ENCODE measurements at places on chromosomes 11 and 22.

- DNase-seq: no peak
Measured at GRCh38 chr22:47016631-47017030, 254.2 kb downstream of the TBC1D22A start.

GRCh38 chr11:30479899-30480298 lies 106.3 kb downstream of the MPPED2 start:
- no peak for DNase-seq

GRCh38 chr11:76642341-76642740 lies 28.2 kb downstream of the LRRC32 start:
- DNase-seq: peak; percentile 34

GRCh38 chr22:45341498-45341897 lies 31.8 kb downstream of the FAM118A start:
- DNase-seq: peak; percentile 68

DNA sequence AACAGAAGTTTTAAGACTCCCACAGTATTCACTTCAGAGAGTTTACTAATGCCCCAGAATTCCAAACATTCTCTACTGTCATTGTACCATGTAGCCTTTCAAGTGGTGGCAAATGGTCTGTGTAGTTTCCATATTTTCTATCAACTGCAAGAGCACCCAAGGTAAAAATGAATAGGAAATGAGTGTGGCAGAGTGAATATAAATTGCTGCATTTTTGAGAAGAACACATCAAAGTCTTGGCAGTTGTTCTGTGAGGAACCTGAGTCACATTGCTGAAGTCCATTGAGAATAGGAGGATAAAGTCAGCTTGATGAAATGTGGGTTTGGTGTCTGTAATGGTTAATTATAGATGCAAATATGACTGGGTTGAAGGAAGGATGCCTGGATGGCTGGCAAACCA lies 193.6 kb downstream of the AASDHPPT start:
- DNase-seq: no peak

GRCh38 chr11:78083021-78083420 lies 3.4 kb upstream of the NDUFC2 start:
- no peak for DNase-seq

GRCh38 chr22:37266581-37267134 lies 15.7 kb upstream of the CYTH4 start:
- no peak for DNase-seq

GRCh38 chr22:44281768-44282637 lies 30.7 kb downstream of the SHISAL1 start:
- DNase-seq: no peak

DNA sequence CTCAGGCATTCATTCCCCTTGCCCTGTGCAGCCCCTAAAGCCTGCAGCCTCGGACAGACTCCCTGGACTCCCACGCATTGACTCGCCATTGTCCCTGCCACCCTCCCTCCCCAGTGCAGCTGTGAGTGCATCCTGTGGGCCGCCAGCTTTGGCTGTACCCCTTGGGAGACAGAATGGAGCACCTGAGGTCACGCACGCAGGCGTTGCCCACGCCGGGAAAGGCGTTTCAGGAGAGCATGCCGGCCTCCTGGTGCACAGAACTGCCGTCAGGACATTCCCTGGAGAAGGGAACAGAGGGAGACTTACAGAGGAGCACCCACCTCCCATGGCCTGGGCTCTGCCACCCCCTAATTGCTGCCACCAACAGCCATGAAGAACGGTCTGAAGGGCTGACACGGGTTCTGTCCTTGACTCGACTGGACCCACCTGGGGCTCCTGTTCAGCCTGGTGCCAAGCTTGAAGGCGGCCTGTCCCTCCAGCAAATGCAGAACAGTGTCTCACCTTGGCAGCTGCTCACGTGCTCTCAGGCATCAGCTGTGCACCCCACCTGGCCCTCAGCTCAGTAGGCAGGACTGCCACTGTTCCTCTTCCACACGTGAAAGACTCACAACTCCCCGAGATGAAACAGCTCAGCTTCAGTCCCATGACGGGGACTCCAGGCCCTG lies 503.8 kb downstream of the BRD1 start:
- DNase-seq: no peak

GRCh38 chr11:119992171-119993051 lies 145.5 kb downstream of the TRIM29 start:
- DNase-seq: no peak

GRCh38 chr22:36619797-36620399 lies 83.7 kb downstream of the CACNG2 start:
- no peak for DNase-seq

DNA sequence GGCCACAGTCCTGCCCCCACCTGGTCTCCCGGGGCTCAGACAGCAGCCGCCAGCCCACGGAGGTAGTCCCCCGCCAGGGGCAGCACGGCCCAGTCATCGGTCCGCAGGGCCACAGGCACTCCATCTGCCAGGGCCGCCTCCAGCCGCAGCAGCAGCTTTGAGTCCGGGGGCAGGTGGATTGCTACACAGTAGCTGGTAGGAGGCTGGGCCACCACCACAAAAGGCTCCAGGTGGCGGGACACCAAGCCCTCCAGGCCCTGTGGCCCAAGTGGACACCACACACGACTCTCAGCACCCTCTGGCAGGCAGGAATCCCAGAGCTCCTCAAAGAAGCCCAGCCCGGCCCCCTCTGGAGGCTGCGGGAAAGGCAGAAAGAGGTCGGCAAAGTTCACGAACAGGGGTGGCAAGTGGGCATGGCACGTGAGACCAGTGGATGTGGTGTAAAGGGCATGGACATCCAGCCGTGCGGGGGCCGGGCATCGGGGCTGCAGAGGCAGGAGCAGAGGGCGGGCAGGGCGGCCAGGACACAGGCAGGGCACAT lies 2.9 kb downstream of the AP5B1 start:
- DNase-seq: no peak

DNA sequence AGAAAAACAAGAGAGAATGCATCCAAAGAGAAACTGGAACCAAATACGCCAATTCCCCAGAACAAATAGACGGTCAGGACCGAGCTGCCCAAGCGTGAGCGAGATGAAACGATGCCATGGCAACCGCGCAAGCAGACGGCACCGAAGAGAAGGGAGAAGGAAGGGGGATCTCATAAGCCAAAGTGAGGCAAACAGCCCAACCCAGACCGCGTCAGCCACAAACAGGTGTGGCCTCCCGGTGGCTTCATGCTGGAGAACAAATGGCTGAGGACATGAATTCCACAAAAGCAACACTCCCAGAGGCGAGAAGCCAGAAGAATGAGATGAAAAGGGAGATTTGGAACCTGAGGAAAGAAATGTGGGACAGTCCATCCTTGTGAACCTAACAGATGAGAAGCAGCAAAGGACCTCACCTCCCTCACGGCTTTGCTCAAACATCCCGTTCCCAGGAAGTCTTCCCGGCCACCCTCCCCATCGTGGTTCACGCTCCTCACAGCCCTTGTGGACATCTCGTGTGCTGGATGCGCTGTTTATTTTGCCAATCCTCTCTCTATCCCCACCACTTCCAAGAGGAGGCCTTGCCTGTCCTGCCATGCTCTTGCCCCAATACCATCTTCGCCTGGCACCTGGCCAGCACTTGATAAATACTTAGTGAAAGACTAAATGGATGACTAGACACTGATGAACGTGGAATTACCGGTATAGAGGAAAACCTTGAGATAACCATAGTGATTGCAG lies 89.1 kb upstream of the RTL6 start:
- no peak for DNase-seq

DNA sequence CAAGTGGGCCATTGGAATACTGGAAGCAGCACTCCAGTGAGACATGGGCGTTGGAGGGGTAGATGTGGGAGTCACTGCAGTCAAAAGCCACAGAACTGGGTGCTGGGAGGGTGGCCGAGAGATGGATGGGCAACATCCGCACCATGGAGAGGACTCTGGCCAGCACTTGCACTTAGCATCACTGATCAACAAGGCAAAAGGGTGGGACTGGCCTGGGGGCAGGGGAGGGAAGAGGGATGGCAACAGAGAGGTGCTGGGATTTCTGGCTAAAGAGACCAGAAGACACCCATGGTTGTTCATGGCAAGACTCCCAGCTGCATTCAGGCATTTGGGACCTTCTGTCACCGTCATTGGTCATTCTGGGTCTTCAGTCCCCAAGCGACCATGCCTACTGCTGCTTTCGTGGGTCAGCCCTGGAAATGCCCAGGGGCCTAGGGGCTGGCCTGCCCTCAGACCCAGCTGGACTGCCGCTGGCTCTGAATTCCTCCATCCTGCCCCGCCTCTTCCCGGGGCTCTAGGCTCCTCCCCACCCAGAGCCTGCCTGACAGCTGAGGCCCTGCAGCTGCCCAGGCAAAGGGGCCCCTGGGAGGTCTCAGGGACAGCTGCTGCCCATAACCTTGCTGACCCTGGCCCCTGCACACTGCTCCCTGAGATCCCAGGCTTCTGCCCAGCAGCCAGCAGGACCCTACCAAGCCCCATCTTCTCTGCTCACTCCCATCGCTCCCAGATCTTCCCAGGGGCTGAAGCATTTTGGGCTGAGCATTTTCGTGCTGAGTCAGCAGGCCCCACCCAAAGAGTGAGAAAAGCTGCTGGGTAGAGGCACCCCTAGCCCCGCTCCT lies 13.0 kb upstream of the CDC42EP2 start:
- DNase-seq: no peak

GRCh38 chr11:45100339-45100738 lies 46.1 kb upstream of the PRDM11 start:
- DNase-seq: peak; percentile 56

DNA sequence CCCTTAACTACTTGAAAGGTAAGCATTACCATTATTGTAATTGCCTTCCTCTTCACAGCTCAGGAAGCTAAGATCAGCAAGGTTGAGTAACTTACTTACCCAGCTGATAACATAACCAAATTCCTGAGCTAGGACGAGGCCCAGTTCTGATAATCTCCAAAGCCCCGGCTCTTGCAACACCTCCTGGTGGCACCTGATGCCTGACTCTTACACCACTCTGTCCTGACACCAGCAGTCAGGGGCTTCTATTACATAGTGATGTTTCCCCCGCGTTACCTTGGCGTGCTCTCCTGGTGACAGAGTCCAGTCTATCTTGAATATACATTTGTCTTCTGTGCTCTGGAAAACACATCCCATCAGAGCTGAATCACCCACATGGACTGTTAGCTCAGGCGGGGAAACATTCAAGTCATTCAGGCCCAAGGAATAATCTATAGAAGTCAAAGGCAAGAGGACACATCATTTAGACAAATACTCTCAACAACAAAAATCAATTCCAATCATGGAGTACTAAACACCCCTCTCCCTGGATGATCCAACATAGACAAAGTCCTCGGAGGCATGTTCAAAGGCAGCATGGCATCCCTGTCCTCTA lies 12.6 kb downstream of the JAML start:
- DNase-seq: no peak

DNA sequence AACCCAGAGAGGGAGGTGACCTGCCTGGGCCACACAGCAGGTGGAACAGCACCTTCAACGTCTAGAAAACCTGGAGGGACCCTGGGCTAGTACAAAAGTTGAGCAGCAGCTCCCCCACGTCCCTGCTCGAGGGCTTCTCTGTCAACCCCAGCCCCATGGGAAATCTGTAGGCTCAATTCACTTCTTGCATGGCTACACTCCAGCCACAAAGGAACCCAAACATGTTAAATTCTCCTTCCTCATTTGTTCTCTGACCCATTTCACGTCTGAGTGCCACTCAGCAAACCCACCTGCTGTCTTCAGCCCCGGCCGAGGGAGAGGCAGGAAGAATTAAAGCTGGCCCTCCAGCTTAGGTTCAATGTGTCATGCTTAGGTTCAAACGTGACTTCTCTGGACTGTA lies 418.5 kb downstream of the MIAT start:
- no peak for DNase-seq

DNA sequence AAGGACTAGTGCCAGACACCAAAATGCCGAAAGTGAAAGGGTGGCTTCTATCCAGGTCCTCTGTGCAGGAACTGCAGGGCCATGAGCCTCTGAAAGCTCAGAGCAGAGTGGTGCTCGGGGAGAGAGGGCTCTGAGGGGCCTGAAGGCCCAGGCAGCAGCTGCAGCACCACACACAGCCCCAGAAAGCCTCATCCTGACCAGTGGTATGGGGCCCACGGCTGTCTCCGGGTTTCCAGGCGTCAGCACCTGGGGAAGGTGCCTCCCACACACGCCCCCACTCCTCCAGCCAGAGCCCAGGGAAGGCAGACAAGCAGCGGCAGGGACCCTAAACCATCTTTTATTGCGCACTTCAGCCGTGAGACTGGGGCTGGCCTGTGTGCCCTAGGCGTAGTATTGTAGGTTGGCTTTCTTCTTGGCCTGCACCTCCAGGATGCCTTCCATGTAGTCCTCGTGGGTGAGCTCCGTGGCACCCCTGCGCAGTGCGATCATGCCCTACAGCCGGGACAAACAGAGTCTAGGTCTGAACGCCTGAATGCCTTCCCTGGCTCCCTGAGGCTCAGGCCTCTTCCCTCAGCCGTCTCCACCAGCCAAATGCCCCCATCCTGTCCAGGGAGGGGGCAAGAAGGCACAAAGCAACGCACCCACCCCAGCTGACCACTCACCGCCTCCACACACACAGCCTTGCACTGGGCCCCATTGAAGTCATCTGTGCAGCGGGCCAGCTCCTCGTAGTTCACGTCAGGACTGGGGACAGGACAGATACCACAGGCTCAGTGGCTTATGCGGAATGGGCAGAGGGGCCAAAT lies 7.6 kb downstream of the PSMC3 start:
- no peak for DNase-seq

GRCh38 chr11:78313181-78313795 lies 104.3 kb downstream of the GAB2 start:
- DNase-seq: no peak

GRCh38 chr11:116832350-116833290 lies 2.9 kb downstream of the APOC3 start:
- DNase-seq: no peak

- no peak for DNase-seq
Measured at GRCh38 chr11:61923166-61924063, 6.0 kb upstream of the RAB3IL1 start.

DNA sequence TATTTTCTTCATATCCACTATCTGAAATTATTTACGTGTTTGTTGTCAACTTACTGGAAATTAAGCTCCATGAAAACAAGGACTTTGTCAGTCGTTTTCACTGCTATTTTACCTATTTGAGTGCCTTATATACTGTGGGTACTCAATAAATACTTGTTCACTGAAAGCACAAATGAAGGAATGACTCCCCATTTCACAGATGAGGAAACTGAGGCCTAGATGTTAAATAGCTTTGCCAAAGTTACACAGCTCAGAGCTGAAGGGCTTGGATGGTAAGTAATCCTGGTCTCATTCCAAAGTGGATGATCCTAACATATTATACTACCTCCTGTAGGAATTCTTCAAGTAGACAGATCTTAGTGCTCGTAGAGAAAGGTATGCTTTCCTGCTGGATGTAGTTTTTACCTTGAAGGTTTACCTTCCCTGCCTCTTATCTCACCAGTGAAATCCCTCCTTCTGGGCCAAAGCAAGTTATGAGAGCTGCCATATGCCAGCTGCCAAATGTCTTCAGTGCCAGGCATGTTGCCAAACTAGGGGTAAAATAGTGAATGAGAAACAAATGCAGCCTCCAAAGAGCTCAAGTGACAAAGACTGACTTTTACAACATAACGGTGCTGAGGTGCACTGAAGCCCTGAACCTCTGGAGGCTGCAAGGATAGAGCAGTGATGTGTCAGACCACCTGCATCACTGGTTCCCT lies 129.7 kb downstream of the TRIM44 start:
- no peak for DNase-seq

GRCh38 chr11:269146-269890 lies 8.9 kb upstream of the NLRP6 start:
- DNase-seq: peak; percentile 74

GRCh38 chr11:130478881-130479280 lies 30.4 kb downstream of the ADAMTS15 start:
- no peak for DNase-seq

Measured in CD4-positive, alpha-beta T cell treated with Interleukin-1 beta for 1 hour (primary cell).